Cardiac septum (tissue), 1 donor: ENCODE measurements at places on chromosomes 5 and 9.

- no peak for DNase-seq
These were observed 39.6 kb downstream of the C5orf15 start for GRCh38 chr5:133928587-133929393.

DNA sequence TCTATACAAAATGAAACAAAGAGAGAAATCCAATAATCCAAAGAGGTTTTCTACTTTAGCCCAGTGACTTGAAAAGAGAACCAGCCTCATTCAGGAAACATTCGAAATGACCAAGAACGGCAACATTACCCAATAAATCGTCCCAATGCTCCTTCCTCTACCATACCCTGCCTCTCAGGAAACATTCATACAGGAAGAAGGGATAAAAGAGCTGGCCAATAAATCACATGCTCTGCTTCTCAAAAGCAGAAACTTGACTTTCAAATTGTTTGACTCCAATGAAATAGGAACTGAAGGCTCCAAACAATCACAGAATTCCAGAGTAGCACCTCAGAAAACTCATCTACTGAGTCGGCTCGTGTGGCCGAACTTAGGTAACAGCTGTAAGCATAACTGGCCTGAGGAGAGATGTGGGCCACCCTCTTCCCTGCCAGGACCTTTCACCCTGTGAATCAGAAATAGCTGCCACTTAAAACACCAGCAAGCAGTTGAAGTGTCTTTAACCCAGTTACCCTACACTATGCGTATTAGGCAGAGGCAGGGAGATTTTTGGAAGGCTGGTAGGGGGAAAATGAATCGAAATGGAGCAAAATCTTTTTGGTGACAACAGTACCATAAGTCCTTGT lies 14.6 kb downstream of the ARL15 start:
- DNase-seq = no peak

DNA sequence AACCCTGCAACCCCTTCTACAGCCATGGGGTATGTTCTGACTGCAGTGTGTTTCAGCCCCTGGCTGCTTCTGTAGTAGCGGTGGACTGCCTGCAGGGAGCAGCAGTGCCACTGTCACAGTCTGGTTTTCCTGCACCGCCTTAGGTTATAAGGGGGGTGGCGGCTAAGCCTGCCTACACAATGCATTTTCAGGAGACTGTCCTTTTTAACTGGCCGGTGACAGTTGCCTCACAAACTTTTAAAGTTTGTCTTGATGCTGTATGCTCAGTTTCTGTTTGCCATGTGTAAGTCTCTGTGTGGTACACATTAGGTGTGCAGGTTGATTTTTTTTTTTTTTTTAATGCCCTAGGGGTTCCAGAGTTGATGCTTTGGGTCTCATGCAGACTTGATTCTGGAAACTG lies 53.0 kb downstream of the NUP214 start:
- DNase-seq = peak; percentile 87

- DNase-seq = no peak
These were observed 13.4 kb upstream of the GRHPR start for GRCh38 chr9:37408933-37409710.

DNA sequence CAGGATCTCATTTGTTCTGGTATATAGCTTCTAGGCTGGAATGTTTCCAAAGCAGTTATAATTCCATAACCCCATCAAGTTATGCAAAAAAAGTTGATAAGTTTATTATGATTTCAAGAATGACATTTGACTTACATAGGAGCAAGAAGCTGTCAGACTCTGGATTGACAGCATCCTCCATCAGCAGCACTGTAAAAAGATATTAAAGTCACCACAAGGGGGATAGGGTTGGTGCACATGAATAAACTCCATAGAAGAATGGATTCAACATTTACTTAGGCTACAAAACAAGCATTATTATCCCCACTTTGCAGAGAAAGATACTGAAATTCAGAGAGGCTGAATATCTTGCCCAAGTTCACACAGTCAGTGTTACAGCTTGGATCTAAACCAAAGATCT lies 208.9 kb upstream of the SLC30A5 start:
- DNase-seq = no peak

DNA sequence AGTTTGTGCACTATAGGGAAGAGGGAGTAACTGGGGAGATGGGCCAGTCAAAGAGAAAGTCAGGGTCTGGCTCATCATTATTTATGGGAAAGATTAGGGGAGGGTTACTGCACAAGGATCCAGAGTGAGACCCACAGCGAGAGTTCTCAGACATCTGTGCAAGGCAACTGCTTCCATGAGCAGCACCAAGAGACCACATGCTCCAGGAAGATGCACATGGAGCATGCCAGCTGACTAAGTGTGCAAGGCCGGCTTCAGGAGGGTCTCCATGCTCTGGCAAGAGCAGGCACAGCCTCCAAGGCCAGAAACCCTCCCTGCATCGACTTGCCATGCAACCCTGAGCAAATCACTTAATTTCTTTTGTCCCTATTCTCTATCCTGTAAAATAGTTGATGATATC lies 616.9 kb downstream of the CSNK1G3 start:
- DNase-seq = no peak

- DNase-seq = no peak
These were observed 140.5 kb downstream of the SLIT3 start for GRCh38 chr5:169160405-169160901.

GRCh38 chr5:60826653-60827052 lies 17.4 kb downstream of the ELOVL7 start:
- DNase-seq = no peak

DNA sequence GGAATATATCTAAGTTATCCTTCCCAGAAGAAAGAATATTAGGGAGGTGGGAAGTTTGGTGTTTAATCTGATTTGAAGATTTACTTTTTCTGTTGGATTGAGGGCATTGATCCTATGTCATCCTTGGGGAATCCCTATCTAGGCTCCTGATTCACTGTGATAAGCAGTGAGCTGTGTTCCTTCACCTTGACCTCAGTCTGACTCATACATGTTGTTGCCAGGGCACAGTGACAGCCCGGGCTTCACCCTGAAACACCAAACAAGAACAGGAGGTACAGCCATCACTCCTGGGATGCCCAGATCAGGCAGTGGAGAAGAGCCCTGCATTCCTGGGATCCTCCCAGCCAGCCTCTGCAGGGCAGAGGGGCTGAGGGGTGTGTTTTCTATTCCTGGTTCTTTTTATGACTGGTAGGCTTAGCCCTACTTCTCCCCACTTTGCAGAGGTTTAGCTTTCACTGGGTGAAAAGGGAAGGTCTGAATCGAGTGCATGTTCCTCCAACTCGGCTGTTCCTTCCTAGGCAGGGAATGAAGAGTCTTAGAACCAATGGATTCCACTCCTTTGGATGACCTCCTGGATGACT lies 3.1 kb upstream of the FAM53C start:
- DNase-seq = no peak

- DNase-seq = no peak
These were observed 8.9 kb downstream of the WDR5 start for GRCh38 chr9:134144801-134145200.

DNA sequence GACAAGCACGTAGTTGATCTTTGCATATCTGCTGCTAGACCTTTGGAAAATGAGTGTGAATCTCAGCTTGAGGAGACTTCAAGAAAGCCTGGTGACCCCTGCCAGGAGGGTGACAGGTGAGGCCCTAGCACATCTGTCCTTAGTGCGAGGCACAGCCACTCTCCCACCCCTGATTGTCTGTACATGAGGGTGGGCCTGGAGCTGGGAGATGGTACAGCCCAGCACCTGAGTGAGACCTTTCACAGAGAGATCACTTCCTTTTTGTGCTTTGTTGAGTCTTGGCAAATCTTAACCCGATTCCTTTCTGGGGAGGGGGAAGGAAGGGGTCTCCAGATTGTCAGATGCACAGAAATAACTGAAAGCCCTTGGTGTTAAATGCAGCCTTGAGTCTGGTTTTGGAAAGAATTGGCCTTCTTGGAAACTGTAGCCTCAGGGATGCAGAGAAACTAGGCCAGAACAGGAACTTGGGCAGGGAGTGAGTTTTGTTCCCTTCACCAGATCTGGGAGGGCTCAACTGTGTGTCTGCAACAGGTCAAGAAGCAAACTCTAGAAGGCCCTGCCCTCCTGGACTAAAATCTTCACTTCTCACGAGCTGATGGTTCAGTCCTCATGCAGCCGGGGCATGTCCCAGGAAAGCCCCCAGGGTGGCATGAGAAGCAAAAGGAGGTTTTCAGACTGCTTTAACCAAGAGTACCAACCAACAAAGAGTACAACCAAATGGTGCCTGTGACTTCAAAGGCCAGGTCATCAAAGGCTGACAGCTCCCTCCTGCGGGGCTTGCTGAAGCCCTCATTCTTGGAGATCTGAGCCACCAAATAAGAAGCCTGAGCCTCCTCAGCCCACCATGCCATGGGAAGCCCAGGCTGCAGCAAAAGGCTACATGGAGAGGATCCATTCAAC lies 20.8 kb upstream of the SEMA4D start:
- DNase-seq = peak; percentile 67

DNA sequence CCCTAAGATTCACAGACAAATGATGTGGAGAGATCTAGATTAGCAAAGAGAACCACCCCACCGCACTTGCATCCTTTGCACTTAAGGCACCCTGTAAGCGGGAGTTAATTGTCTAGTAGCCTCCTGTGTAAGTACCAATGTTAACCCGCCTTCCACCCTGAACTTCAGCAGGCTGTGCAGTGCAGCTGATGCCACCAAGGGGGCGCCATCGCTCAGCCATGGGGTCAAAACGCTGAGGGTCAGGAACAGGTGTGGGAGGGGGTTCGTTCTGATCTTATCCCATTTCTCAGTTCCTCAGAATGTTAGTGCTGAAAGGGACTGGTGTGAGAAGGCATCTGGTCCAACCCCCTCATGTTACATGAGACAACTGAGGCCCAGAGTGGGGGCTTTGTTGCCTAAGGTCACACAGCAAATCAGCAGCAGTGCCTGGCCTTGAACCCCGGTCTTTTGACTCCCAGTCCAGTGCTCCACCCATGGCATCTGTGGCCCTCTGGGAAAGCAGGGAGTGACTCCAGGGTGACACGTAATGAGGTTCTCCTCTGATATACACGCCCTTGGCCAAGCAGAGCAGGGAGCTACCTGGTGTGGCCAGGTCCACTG lies 57.3 kb downstream of the CYFIP2 start:
- no peak for DNase-seq

GRCh38 chr5:94700592-94700991 lies 82.1 kb downstream of the SLF1 start:
- DNase-seq = no peak

DNA sequence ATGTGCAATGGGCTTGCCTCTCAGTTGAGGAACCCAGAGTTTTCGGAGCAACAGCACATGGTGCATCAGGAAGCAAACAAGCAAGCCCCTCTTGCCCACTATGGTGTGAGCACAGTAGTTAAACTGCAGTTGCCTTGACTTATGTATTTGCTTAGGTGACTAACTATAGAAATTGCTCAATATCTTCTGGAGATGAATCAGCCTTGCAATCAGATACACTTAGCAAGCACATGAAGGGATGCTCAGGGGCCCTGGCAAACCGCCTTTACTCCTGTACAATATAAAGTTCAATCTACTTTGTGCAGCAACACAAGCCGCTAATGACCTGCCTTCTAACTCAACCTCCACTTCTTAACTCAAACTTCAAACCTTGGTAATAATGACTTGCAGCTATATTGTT lies 581.7 kb upstream of the RIOK2 start:
- DNase-seq = no peak

DNA sequence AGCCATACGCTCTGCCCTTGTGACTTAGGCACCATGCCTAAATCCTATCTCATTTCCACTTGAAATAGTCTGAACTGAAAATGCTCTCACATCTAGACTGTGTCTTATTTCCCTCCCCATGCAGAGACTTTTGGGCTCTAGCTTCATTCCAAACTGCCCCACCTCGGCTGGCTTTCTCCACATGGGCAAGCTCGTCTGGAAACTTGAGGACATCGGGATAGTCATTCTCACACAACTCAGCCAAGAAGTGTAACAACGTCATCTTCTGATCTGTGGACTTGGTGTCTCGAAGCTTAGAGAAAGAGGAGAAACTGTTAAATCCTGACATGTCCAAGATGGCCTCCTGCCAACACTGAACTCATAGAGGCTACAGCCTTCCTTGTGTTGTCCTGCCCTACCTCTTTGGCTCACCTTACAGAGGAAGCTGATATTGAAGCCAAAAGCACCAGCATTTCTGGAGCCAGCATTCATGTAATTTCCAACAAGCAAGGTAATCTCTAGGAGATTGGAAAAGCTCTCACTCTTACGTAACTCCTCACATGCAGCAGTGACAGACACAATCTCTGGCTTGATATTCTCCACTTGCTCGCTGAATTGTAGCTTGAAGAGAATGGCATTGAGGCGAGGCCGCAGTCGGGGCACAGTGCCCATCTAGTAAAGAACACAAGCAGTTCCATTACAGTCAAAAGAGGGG lies 39.6 kb downstream of the PCDHGC5 start:
- DNase-seq = no peak

- DNase-seq = no peak
These were observed 23.3 kb upstream of the UGT3A2 start for GRCh38 chr5:36089989-36090388.

- no peak for DNase-seq
These were observed 40.5 kb upstream of the CDH18 start for GRCh38 chr5:20028506-20028905.

- no peak for DNase-seq
These were observed 4.4 kb upstream of the TSPAN17 start for GRCh38 chr5:176642675-176643490.

DNA sequence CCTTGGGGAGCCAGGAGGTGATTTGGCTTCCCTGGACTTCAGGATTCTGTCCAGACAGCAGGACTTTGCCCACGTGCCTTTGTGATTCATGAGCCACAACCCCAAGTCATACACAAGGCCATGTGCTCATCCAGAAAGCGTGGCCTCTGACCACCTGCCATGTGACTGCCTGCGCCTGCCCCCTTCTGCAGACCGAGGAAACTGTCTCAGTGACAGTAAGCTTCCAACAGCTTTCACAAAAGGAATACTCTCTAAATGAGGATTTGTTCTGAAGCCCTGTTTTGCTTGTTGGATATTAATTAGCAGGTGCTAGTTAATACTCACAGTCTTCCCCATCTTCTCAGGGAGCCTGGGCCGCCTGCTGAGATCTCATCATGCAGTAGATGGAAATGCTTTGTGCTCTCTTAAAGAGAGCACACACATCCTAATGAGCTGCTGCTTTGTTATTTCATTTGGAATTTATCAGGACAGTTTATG lies 36.9 kb upstream of the ANGPTL2 start:
- DNase-seq = peak; percentile 41

- DNase-seq = no peak
These were observed 253.8 kb downstream of the BNC2 start for GRCh38 chr9:16616686-16617085.

DNA sequence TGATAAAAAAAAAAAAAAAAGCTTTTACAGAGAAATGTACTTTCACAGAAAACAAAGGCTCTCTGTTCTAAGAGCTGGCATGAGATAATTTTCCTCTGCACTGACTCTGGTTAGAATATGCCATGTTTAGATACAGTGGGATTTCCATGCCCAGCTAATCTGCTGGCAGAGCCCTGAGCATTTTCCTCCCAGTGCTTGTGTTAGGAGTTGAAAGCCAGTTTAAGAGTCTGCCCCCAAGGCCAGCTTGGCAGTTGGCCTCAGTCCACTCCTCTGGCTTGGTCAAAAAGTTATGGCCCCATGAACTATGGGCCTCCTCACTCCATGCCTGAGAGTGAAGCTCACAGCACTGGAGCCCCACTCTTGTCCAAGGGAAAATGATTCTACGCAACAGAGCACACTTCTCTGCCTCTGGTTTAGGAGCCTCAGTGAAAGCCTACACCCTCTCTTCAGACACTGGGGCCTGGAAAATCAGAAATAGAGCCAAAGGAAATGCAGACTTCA lies 21.9 kb downstream of the MOCS2 start:
- no peak for DNase-seq
